ENCODE measurements at places on chromosomes 3 and 15. TPM values are rescaled to one million over a fixed set of nuclear protein-coding genes. Genes with fewer than 3 reads are reported as not detected.

SPINK8 gene
- not detected for total RNA-seq

SEMA3B gene
- 13.2 TPM for total RNA-seq

FAM3D gene
- not detected for total RNA-seq

C3orf22 gene
- total RNA-seq: not detected

P2RY12 gene
- 0.35 TPM for total RNA-seq

SLC35G2 gene
- 2.8 TPM for total RNA-seq

LARP6 gene
- 61.9 TPM for total RNA-seq

ADIPOQ gene
- total RNA-seq: not detected

CPA3 gene
- not detected for total RNA-seq

RAMAC gene
- total RNA-seq: 33.1 TPM

FMN1 gene
- 0.08 TPM for total RNA-seq

LAMB2 gene
- 460 TPM for total RNA-seq

GOLGA8J gene
- total RNA-seq: 0.12 TPM

PLA2G4D gene
- not detected for total RNA-seq

GPR149 gene
- not detected for total RNA-seq

PAQR9 gene
- 0.08 TPM for total RNA-seq

WDR93 gene
- not detected for total RNA-seq

DAZL gene
- total RNA-seq: not detected

SPTBN5 gene
- total RNA-seq: 0.23 TPM

FANCD2OS gene
- total RNA-seq: not detected

ALG1L2 gene
- not detected for total RNA-seq

WDR49 gene
- total RNA-seq: 0.08 TPM

CELF6 gene
- total RNA-seq: 0.35 TPM

ZBBX gene
- total RNA-seq: not detected

RASGRF1 gene
- not detected for total RNA-seq

CFAP20DC gene
- total RNA-seq: 0.82 TPM

POU1F1 gene
- not detected for total RNA-seq

DUOX2 gene
- total RNA-seq: under 0.01 TPM

NEK11 gene
- 5.4 TPM for total RNA-seq

ECE2 gene
- total RNA-seq: not detected

EPM2AIP1 gene
- total RNA-seq: 11.9 TPM

CADM2 gene
- total RNA-seq: not detected

PTX3 gene
- 809 TPM for total RNA-seq

SPATA12 gene
- total RNA-seq: under 0.01 TPM

GOLGA8F gene
- not detected for total RNA-seq

ANKRD63 gene
- not detected for total RNA-seq

BFSP2 gene
- not detected for total RNA-seq

PARP15 gene
- total RNA-seq: not detected

LXN gene
- total RNA-seq: 16.0 TPM

VWA5B2 gene
- 1.3 TPM for total RNA-seq

SERINC4 gene
- total RNA-seq: not detected

GOLGA6A gene
- total RNA-seq: not detected

NMNAT3 gene
- total RNA-seq: 0.23 TPM

EPHA6 gene
- total RNA-seq: not detected

KLF15 gene
- 2.6 TPM for total RNA-seq

GXYLT2 gene
- 49.7 TPM for total RNA-seq

CHDH gene
- under 0.01 TPM for total RNA-seq

SLC22A13 gene
- 0.94 TPM for total RNA-seq

DUOXA1 gene
- 0.59 TPM for total RNA-seq

CLDN1 gene
- 0.12 TPM for total RNA-seq

CNTN4 gene
- 0.12 TPM for total RNA-seq

CIAO2A gene
- total RNA-seq: 20.2 TPM

C2CD4A gene
- not detected for total RNA-seq

CP gene
- 30.1 TPM for total RNA-seq

HTR3E gene
- total RNA-seq: not detected

HIGD2B gene
- total RNA-seq: not detected

C3orf70 gene
- not detected for total RNA-seq
